ENCODE measurements at places on chromosomes 3 and 15.

DNA sequence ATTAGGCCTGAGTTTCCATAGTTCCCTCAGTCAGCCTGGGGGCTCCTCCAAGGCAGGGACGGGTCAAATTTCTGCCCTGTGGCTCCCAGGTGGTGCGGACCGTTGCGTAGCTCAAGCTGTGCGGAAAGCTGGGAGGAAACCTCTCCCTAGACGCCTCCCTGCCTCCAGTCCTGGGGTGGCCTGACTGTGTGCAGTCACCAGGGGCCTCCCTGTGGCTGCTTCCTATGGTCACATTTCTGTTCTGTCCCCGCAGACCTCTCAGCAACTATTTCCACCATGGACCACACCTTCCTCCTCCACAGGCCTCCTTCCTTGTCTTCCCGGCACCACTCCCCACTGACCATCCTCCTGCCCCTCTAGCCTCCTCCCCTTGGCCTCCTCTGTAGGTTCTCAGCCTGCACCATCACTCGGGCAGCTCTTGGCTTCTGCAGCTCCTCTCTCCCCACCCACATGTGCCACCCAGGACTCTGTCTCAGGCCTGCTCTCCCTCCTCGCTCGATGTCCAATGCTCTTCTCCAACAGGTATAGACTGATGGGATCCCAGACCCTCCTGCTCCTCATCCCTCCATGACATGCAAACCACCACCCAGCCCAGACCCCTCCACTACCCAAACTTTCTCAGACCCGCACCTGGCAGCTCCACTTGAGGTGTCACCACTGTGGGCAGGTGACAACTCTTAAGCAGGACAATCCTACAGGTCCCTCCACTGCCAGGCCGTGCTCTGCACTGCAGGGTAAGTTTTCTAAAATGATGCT lies 26.9 kb upstream of the SEC13 start:
- no peak for DNase-seq

- peak; percentile 60 for DNase-seq
Observed at GRCh38 chr15:52259503-52259902, 36.1 kb downstream of the MYO5C start.

GRCh38 chr3:183227586-183227985 lies 25.5 kb upstream of the B3GNT5 start:
- DNase-seq: no peak

- peak; percentile 6 for DNase-seq
Observed at GRCh38 chr3:45441584-45442310, 53.4 kb downstream of the LARS2 start.

DNA sequence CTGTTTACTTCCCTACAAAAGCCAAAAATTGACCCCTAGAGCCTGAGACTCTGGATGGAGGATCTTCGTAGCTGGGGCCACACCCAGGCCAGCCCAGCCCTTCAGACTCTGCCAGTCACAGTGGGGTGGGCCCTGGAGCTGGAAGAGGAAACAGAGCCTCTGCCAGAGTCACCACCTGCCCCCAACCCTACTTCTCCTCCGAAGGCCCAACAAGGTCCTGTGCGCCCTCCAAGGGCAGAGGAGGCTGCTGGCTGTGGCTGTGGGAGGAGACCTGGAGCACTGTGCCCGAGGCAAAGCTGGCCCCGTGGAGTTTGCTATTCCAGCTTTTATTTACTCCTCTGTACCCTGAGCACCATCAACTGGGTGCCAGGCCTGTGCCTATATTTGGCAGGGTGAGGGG lies 19.0 kb downstream of the CISH start:
- DNase-seq: no peak

- DNase-seq: peak; percentile 4
Observed at GRCh38 chr3:100395679-100396431, 5.0 kb downstream of the TOMM70 start.

DNA sequence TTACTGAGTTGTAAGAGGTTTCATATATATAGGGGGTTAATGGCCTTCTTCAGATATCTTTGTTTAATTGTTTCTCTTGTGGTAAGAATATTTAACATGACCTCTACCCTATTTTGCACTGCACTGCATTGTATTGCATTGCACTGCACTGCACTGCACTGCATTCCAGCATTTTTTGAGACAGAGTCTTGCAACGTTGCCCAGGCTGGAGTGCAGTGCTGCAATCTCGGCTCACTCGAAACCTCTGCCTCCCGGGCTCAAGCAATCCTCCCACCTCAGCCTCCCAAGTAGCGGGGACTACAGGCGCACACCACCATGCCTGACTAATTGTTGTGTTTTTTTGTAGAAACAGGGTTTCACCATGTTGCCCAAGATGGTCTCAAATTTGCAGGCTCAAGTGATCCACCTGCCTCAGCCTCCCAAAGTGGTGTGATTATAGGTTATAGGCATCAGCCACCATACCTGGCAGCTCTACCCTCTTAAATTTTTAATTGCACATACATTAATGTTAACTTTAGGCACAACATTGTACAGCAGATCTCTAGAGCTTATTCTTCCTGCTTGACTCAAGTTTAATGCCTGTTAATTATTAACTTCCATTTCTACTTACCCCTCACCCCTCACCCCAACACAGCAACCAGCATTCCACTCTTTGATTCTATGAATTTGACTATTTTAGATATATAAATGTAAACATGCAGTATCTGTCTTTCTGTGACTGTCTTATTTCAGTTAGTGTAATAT lies 38.4 kb downstream of the NEDD4 start:
- peak; percentile 45 for DNase-seq

GRCh38 chr3:57785446-57785845 lies 29.3 kb downstream of the SLMAP start:
- no peak for DNase-seq

GRCh38 chr15:55587321-55588069 lies 650 bp downstream of the PYGO1 start:
- DNase-seq: no peak

DNA sequence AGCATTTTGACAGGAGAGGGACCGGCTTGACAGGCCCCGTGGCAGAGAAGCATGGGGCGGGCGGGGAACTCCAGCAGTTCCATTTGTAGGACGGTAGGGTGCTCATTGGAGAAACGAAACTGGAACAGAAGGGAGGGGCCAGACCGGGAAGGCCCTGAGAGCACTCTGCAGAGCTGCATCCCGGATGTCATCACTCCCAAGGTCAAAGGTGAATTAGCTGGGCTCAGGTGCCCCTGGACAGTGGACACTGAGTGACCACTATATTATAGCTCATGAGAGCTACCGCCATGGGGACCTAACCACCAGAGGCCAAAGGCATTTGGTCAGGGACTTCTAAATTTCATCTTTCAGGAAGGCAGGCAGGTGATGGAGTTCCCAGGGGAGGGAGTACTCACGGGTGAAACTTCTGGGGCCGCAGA lies 7.3 kb downstream of the CSRNP1 start:
- no peak for DNase-seq

DNA sequence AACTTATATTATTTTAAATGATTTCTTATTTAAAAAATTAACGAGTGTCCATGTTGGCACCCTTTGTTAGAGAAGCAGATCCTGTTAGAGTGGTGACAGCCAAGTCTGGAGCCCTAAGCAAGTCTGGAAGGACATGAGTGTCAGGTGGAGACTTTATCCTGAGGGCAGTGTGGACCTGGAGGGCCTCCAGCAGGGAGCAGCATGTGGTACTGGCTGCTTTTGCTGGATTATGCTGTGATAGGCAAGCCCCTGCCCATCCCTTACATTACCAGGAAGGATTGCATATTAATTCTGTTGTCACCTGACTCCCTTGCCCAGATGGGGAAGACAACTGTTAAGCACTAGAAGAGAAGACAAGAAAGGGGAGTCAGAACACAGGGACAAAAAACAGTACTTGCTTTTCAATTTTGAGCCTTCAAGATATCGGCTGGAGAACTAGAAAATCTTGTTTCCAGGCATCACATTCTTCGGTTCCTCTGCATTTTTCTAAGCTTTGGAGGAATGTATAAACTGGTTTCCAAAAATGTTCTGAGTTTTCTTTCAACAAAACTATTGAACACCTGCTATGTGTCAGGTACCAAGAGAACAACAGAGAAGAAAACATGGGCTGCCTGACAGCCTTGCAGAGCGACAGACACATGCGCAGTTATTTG lies 22.7 kb downstream of the ZNF860 start:
- no peak for DNase-seq

DNA sequence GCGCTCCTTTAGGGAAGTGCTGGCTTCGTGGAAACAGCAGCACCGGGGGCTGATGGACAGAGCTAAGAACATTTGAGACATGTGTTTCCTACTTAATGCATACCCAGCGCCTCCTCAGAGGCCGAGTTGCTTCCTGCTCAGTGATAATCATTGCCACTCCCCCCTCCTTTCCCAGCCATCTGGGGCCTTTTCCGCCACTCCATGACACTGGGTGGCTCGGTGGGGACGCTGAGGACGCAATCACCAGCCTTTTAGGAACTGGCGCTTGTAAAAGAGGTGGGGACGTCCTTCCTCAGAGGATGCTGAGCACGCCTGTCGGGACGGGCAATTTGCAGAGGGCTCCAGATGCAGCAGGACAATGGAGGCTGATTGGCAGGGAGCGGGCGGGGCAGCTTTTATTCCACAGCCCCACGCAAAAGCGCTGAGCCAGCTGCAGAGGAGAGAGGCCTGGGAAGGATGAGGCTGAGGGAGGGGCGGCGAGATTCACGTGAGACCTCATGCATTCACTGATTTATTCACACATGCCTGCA lies 22.2 kb upstream of the IQSEC1 start:
- DNase-seq: no peak

- DNase-seq: no peak
Observed at GRCh38 chr3:193977622-193978021, 158.3 kb upstream of the HES1 start.

DNA sequence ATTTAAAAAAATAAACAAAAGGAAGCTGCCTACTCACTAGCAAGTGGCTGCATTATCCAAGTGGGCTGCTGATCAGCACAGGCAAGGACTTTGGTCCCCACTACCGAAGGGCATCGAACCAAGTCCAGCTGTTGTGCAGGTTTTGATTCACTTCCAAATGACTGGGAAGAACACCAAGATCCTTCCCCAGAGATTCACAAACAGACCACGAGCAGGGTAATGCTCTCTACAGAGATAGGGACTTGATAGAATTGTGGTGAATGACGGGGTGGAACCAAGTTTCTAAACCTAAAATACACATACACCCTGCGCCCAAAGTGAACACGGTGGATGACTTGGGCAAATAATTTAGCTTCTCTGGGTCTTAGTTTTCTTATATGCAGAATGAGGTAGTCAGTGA lies 203.7 kb upstream of the ICE2 start:
- peak; percentile 18 for DNase-seq

GRCh38 chr3:112093180-112093522 lies 7.0 kb downstream of the C3orf52 start:
- DNase-seq: peak; percentile 53

- DNase-seq: no peak
Observed at GRCh38 chr15:20348900-20349773, 192.5 kb downstream of the GOLGA6L6 start.

- no peak for DNase-seq
Observed at GRCh38 chr3:78765671-78766485, 1001.9 kb downstream of the ROBO1 start.

DNA sequence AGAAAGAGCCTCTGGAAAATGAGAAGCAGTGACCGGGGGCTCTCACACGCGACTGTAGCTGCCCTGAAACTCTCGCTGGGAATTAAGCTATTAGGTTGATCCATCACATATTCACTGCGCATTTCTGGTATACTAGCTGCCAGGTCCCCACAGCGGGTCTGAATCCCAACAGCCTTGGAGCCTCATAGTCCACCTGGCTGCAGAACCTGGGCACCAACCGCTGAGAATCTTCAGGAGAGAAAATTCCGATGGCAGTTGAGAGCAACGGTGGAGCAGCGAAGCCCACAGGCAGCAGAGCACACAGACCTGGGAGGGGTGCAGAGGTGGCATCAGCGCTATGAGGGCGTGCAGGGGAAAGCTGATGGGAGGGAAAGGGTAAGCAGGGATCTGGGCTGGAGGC lies 75.1 kb downstream of the FAM174B start:
- DNase-seq: no peak

DNA sequence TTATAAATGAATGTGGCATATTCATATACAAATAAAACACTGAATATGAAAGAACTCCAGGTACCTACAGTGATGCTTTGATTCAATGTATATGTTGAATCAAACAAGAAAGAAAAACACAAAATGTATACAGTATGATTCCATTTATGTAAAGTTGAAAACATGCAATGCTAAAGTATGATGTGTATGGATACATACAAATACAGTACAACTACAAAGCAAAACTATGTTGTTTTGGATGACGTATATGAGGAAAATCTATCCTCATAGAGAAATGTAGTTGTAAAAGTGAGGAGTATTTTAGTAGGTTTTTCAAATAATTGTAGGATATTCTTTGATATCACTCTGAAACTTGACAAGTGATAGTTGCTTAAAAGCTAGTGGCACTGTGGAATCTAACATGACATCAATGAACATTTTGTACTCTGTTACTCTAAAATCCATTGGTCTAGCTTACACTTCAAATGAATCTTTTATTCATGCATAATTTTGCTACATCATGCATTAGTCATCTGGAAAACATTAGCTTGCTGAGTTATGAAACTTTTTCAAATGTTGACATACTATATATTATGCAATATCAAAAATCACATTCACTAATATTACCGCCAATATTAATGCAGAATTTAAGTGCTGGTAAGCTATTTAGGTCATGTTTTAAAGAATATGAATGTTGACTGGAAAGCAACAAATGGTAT lies 278.1 kb upstream of the CHRNA7 start:
- no peak for DNase-seq

DNA sequence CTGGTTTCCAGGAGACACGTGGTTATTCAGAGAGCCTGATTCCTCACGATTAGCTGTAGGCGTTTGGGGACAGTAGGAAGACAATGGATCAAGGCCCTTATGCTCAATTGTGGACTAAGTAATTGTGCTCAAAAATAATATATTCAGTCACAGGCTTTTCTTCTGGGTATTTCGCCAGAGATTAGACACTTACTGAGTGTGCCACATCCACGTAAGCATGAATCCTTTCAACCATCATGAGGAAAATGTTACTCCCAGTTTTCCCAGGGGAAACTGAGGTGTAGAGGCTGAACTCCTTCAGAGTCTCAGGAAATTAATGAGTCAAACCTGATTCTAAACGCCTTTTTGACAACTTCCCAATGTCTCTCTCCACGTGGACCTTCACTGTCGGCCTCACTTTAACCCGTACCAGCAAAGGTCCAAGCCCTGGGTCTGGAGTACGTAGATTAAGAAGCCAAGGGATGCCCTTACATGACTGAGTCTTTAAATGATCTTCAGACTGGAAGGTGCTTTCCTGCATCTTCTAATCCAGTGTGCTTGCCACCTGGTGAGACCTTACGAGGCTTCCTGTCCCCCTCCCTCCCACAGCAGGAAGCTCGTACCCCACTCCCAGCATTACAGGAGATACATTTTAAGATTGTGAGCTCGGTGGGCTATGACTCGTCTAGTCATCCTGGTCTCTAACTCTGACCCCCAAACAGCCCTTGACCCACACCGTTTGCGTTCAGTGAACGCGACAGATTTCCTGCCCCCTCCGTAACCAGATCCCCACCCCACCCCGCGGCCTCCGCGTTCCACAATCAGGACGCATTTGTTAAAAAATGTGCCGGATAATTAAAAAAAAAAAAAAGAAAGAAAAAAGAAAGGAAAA lies 1.7 kb downstream of the PKM start:
- DNase-seq: no peak

GRCh38 chr15:56893364-56893678 lies 25.1 kb upstream of the TCF12 start:
- no peak for DNase-seq
